Activated T-helper 9 cell treated with anti-CD3 and anti-CD28 coated beads, Interleukin-2, amount 50 U/mL, for 16 hours (primary cell): ENCODE measurements at places on chromosomes 1 and 21.

DNA sequence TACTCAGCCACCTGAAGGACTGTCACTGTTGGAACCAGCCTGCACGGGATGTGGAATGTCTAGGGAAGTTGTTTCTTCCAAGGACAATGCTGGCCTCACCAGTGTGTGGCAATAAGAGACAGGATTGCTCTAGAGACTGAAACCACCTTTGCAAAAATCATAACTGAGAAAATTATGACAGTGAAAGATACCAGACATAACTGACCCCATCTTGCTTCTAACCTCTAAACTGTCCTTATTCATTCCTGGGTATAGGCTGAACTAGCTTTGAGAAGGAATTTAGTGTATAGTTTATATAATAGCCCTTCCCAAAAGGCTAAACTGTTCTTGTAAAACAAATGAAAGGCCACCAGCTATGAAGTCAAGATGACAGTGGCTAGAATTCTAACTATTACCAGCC lies 83.6 kb downstream of the IER5 start:
- no peak for DNase-seq

GRCh38 chr1:54376430-54377039 lies 29.7 kb downstream of the SSBP3 start:
- no peak for DNase-seq

DNA sequence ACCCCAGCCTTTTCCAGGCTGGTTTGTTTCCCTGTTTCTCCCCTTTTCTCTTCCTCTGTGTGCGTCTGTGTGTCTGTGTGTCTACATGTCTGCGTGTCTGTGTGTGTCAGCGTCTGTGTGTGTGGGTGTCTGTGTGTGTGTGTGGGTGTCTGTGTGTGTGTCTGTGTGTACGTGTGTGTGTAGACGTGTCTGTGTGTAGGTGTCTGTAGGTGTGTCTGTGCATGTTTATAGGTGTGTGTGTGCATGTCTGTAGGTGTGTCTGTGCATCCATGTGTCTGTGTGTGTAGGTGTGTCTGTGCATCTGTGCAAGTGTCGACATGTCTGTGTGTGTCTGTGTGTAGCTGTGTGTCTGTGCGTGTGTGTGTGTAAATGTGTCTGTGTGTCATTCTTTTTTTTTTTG lies 3.3 kb downstream of the TTLL10 start:
- DNase-seq: no peak

GRCh38 chr1:6823793-6824192 lies 38.5 kb downstream of the CAMTA1 start:
- DNase-seq: no peak

- no peak for DNase-seq
Measured at GRCh38 chr1:227434808-227435444, 116.6 kb upstream of the CDC42BPA start.

DNA sequence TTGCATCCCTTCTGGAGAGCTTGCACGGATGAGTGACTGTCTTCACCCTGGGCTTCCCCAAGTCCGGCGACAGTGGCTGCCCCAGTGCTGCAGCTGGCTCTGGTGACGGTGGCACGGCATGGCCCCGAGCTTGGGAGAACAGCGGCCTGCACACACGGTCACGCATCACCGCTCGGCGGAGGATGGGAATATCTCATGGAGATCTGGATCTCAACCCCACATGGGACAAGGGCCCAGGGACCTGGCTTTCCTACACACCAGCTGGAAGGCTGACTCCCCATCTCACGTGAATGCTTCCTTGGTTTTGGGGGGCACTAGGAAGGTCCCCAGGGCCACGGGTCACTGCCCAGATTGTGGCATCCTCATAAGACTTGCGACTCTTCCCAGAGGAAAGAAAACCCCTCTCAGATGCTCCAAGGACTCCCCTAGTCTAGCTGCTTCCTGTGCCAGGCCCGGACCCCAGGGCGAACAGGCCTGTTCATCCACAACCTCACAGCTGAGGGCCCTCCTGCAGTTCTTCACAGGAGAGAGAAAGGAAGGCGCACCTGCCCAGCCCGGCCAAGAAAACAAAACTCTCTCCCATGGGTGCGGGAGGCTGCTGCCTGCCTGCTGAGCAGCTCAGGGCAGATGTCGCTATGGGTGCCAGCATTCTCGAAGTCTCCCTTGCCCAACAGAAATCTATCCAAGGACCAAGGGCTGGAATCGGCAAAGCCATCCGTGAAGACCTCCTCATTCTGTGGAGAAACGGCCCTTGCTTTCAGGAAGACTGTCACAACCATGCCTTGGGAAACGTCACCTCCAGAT lies 9.9 kb downstream of the CFAP410 start:
- DNase-seq: no peak

DNA sequence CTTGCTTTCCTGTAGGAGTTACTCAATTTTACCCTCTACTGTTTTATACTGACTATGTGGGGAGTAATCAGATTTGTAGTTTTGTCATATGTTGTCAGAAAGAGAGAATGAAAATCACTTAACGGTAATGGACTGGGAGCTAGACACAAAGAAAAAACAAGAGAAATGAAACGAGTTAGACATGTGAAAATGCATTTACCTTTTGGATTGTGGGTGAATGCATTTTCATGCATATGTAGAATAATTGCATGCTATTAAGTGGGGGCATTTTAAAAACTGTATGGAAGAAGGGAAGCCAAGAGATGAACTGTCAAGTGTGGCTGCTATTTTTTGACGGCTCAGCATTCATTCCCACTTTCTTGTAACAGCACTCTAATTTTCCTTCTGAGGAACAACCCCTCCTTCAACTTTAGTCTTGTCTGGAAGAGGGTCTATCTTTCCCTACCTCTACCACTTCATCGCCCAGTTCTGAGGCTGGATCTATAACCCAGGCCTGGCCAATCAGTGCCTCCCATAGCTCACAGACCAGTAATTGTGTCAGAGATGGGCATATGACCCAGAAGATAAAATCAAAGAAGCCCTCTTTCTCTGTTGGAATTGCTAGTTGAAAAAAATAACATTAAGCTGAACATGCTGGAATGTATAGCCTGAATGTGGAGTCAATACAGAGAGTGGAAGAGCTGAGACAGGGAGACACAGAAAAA lies 5.2 kb upstream of the ZNF697 start:
- no peak for DNase-seq

GRCh38 chr1:30191154-30191702 lies 532.2 kb downstream of the MATN1 start:
- no peak for DNase-seq

DNA sequence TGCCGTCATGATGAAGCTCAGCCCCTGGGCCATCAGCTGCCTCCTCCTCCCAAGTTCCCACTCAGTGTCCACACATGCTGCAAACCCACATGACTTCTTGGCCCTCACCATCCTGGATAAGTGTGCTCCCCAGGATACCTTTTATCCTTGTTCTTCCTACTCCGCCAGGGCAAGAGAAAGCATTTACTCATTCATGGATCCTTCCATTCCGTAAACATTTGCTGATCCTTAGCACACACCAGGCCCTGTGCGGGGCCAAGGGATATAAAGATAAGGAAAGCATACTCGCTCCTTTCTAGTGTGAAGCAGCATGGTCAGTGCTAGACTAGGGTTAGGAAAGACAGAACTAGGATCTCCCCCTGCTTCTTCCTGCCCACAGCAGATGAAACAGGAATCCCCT lies 122.1 kb upstream of the HMGB4 start:
- DNase-seq: no peak

DNA sequence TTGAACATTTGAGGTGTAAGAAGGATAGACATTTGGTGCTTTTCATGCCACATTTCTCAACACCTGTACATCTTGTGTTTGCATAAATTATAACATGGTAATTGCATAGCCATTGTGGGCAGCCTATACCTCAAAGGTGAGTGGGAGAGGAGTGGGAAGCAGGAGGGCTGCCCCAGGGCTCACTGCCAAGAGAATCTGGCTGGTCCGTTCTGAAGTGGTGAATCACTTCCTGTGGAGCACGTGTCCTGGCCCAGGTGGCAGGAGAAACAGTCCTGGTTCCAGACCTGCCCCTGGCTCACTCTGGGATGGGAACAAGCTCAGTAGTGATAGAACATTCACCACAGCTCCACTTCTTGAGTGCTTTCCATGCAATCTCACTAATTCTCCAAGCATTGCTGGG lies 11.6 kb upstream of the OLFML2B start:
- no peak for DNase-seq

DNA sequence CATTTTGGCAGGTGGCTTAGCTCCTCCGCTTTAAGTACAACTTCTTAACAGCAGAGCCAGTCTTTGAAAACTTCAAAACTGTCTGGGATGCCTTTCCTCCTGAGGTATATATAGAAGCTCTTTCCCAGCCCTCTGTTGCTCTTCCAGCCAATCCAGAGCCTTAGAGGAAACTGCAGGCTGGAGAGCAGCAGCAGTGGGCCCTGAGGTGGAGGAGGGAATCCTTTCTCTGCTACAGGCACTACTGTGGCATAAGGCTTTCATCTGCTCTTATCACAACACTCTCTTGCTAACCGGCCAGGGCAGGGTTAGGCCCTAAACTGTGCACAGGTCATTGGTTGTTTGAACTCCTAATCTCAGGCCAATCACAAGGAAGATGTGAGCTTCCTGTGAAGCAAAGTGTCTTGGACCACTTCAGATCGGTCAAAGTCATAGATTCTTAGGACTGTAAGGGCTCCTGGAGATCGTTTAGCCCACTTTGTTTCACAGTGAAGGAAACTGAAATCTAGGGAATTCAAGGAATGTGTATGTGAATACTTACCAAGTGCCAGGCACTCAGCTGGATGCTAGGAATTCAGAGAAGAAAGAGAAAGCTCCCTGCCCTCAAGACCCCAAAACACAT lies at the start of gene RGS5:
Gene RGS5, minus strand, starts transcription at position 84 of the 619 bp plus-strand sequence. Its CDS starts 81 bp downstream, at position 3.
- DNase-seq: no peak

- DNase-seq: no peak
Measured at GRCh38 chr1:112359961-112360767, 35.9 kb upstream of the CTTNBP2NL start.

GRCh38 chr1:70436622-70437251 lies 25.7 kb downstream of the CTH start:
- DNase-seq: no peak
